Nucleus accumbens (tissue), 56 donors: ENCODE measurements at places on chromosomes 4 and X.

GRCh38 chr4:102606261-102606660, 105.1 kb downstream of the NFKB1 start:
- no peak for DNase-seq

DNA sequence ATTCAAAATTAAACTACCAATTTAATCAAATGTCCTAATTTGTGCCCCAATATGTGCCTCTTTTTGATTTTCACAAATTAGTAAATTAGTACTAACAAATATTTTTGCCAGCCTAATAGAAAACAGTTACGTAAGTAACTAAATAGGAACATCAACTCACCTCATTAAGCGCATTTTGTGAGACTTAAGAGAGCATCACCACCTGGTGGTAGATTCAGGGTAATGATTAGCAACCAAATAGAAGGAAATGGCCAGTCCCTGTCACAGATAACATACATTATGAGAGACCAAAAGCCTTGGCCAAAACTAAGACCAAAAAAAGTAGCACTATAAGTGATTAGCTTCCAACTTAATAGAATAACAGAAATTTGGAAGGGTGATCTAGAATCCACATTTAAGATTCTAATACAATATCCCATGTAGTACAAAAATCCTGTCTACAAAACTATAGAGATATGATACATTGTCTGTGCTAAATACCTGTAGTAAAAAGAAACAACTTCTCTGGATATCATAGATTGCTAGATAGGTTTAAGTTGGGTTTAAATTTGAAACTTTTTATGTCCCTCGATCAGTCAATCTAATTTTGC, 46.7 kb downstream of the C4orf46 start:
- no peak for DNase-seq

- DNase-seq = no peak
Measured at GRCh38 chr4:10589321-10589720, 95.2 kb downstream of the CLNK start.

GRCh38 chr4:181646864-181647263, 596.3 kb upstream of the TENM3 start:
- no peak for DNase-seq

GRCh38 chr4:140806163-140806562, 50.0 kb upstream of the TBC1D9 start:
- no peak for DNase-seq

DNA sequence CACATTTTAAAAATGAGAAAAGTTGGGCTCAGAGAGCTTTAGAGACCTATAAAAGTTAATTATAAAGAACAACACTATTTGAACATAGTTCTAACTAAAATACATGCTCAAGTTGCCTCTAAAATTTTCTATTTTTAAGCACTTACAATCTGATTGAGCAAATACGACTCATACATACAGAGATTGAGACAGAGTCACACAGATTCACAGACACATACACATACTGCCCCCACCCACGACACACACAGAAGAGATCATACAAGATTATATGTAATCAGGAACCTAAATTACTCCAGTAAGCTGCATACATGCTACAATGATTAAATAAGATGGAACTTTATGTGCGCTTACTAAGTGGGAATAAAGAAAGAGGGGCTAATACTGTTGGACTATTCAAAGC, 2.7 kb upstream of the ASB5 start:
- no peak for DNase-seq
